Stimulated activated CD8-positive, alpha-beta memory T cell treated with anti-CD3 and anti-CD28 coated beads, Interleukin-2, amount 100 ng/mL, for 48 hours (primary cell): ENCODE measurements at places on chromosomes 7 and 10.

DNA sequence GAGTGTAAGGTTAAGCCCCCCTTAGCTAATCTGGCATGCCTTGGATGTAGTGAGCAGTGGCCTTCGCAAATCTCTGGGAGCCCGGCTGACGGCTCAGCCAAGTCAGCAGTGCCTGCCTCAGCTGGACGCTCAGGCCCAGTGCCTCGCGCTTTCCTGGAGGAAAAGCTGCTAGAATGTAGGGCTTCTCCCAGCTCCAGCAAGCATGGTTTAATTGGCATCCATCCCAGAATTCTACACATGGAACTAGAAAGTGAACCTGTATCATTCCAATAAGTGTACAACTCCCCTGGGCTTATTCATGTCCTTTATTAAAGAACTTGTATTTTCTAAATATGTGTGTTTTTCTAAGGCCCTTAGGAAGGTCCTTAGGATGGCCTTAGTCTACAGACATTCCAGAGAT is 287.8 kb upstream of the SHH start:
- DNase-seq = no peak

DNA sequence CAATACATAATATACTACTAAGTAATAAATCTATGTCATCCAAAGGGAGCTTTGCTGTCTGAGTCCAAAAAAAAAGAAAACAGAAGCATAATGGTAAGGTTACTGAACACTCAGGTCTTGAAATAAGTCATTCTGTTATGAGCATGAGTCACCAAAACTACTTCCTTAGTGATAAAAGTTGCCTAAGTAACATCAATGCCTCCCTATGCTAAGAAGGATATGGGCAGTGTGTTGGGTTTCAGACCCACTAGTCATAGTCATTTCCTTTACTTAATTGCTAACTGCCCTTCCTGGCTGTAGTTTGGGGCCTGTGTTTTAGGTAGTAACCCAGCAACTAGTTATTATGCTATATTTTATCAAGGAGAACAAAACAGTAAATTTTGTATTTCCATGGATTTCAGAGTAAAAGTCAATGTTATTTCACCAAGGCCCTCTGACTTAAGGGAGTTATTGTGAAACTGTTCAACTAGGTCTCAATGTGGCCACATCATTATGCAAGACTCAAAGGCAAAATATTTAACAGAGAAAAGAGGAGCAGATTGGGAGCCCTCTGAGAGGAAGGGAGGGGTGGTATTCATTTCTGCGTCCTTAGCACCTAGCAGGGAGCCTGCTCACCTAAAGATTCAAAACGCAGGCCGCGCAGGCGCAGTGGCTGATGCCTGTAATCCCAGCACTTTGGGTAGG is 11.7 kb upstream of the VIM start:
- no peak for DNase-seq

- no peak for DNase-seq
Observed at GRCh38 chr10:113261611-113262091, 291.2 kb upstream of the HABP2 start.

GRCh38 chr7:111094419-111094818 is 3.5 kb downstream of the LRRN3 start:
- DNase-seq = no peak

- no peak for DNase-seq
Observed at GRCh38 chr7:117066668-117067067, 113.4 kb downstream of the ST7 start.

DNA sequence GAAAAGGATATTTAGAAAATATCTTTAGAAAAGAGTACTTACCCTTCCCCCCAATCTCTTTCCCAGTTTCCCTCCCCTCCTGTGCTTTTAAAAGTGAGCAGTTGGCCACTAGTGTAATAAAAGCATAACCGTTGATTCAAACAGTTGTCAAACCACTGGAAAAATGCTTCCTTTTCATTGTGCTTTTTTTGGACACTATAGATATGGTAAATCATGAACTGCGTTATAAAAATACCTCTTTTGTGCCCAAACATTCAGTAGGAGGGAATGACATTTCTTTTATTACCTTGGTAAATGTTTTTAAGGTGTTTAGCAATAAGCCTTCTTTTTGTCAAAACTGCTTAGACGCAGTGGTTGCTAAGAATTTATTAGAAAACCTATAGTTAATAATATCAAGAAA is 232.4 kb downstream of the SLC25A13 start:
- DNase-seq = no peak

GRCh38 chr10:47452495-47453140 is 31.3 kb downstream of the ANXA8 start:
- no peak for DNase-seq

GRCh38 chr10:86200269-86200668 is 166.3 kb downstream of the GRID1 start:
- no peak for DNase-seq

DNA sequence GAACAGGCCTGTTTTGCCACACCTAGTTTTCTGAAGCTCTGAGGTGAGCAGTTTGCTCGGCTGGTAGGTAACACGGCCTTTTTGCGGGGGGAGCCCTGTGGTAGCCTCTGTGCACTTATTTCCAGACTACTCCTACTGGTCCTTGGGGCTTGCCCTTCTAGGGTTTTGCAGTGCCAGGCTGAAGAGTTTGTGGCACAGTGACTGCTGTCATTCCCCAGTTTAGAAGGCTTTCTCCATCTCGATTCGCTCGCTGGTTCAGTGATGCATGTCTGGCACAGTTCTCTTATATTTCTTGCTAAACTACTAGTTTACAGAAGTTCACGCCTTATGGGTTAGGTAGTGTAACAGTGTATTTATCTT is 711 bp downstream of the KIF20B start:
- peak; percentile 3 for DNase-seq

DNA sequence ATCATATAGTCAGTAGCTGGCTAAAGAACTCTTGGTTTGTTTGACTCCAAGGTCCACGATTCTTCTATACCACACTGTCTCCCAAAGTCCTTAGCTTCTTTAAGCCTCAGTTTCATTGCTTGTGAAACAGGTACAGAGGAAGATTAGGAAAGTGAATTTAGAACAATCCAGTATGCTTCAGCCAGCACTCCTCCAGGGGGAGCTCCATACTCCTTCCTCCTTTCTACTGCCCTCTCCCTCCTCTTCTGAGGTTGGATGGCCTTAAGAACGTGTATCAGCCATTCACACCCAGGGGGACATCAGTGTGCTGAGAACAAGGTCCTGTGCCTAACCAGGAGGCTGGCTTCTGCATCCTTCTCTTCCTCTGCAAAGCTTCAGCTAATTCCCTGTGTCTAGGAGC is 54.8 kb upstream of the CALD1 start:
- no peak for DNase-seq

DNA sequence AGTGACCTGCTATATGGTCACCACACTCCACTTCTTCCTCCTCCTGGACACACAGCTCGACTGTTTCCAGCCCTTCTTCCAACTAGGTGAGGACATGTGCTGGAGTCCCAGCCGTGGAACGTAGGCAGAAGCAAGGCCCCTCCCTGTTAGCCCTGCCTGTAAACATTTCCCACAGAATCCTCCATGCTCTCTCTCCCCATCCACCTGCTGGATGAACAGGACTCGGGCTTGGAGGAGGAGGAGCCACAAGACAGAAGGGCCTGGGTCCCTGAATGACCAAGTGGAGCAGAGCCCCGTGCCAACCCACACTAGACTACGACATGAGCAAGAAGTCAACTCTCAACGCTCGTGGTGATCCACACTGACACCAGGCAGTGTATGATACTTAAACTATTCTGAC is 9.9 kb downstream of the CNPY1 start:
- DNase-seq = no peak

DNA sequence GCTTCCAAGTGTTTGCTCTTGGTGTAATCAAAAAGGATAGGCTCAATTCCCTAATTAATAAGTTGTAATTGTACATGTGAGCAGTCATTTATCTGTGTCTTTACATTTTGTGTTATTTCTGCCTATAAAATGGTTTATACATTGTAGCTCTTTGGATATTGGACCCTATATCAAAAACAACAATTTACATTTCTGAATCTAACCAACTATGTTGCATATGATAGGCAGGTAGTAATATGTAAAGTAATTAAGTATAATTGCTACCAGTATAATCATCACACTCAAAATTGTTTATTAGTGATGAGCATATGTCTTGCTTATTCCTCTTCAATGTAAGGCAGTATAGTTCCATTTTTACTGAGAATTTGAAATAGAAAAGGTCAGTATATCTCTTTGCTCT is 13.8 kb downstream of the AKR1C1 start:
- DNase-seq = no peak

DNA sequence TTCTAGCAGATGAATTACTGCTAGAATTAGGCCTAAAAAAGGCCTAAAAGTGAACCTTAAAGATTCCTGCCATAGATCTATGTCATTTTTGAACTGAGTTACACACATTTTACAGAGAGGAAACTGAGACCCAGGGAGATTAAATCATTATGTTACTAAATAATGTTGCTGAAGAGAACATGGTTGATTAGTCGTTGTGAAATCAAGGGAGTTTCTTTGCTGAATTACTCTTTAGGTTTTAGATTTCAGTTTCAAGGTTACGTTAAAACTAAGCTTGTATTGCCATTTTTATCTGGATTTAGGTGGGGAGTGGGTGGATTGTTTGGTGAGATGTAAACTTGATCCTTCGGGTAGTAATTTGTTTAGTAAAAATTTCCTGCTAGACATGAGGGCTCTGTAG is 21.3 kb downstream of the CDK14 start:
- no peak for DNase-seq

GRCh38 chr7:102260856-102261255 is 25.8 kb upstream of the SH2B2 start:
- DNase-seq = no peak

DNA sequence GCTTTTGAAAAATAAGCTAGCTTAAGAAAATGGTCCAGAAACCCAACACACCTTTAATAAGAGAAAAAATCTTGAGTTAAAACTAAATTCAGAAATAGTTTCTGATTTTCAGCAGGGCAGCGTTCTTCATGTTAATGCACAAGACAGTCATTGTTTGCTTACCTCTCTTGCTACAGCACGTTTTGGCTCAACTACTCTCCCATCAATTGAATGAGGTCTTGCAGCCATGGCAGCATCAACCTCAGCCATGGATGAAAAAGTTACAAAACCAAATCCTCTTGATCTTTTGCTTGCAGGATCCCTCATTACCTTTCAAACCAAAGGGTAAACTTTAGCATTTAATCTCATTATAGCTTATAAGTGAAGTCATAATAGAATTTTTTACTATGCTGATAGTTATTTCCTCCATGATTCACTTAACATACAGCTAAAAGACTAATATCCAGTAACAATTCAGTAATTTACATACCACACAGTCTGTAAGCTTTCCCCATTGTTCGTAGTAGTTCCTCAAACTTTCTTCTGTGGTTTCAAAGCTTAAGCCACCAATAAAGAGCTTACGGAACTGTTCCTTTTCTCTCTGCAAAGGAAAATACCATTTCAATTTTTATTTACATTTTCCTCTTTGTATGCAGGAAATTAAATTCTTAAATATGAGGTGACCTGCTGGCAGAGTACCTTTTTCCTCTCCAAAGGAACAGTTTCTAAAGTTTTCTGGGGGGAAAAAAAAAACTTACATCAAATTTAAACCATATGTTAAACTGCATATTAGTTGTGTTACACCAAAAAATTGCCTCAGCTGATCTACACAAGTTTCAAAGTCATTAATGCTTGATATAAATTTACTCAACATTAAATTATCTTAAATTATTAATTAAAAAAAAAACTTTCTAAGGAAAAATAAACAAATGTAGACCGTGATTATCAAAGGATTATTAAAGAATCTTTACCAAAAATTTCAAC is 3.1 kb downstream of the HNRNPA2B1 start:
- DNase-seq = no peak

DNA sequence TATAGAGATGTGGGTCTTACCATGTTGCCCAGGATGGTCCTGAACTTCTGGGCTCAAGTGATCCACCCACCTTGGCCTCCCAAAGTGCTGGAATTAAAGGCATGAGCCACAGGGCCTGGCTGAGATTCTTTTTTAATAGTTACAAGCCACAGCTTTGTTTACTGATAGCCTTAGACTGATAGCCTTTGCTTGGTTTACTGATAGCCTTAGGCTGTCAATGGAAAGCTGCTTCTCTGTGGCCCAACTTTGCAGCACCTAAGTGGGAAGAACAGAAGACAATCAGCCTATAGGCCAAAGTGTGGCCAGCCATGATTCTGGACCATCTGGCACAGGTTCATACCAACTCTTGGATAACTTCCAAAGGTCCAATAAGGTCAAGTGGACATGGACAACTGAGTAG is 24.1 kb upstream of the CDCA7L start:
- no peak for DNase-seq

DNA sequence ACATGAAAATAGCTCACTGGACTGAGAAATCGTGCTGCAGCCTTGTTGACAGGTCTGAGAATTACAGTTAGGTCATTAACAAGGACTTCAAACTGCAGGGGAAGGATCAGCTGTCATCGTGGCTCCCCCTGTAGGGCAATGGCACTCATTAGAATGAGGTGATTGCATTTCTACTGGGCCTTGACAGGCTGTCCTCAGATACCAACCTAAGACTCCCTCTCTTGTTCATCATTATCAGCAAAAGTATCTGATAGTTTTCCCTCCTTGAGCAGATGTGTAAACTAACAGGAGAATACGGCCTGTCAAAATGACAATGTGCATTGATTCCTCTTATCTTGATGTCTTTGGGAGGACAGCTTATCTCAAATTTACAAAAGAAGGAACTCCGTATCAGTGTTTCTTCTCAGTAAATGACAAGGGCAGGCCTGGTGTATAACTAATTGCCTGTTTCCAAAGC is 648.5 kb upstream of the LRRN3 start:
- DNase-seq = no peak
